H4 (cell line): ENCODE measurements at places on chromosomes 1 and 21.

DNA sequence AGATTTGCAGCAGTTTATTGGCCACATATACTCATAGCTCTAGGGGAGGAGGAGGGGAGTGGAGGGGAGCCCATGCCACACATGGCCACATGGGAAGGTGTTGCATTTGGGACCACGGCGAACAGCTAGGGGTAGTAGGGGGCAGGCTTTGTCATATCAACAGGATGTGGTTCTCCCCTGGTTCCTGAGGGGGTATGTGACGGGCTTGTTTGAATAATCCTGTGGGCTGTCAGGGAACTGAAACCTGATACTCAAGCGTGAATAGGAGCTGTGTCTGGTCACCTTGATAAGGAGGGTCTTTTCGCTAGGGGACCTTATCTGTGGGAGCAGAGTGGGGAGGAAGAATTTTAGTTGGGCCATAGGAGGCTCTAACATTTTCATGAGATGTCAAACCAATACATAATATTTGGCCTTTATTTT lies 264.7 kb downstream of the CTH start:
- DNase-seq: no peak

DNA sequence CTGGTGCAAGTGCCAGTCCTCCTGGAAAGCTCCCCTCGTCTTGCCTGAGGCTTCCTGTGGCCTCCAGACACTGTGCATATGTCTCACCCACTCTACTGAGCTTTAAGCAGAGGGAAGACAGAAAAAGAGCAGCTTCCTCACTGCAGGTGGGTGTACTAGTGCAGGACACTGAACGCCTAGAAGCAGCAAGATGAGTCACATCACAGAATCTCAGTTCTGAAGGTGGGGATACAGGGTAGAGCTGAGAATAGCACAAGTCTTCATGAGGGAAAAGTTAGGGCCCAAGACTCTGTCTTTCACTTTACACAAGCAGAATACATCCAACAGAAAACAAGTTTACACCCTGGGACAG lies 37.4 kb downstream of the PCAT6 start:
- DNase-seq: no peak

GRCh38 chr1:90761781-90762589 lies 44.9 kb upstream of the BARHL2 start:
- no peak for DNase-seq

- no peak for DNase-seq
These were observed 22.4 kb downstream of the CDCA8 start for GRCh38 chr1:37714689-37715088.

- no peak for DNase-seq
These were observed 10.5 kb downstream of the TENT5C start for GRCh38 chr1:117616356-117616755.

DNA sequence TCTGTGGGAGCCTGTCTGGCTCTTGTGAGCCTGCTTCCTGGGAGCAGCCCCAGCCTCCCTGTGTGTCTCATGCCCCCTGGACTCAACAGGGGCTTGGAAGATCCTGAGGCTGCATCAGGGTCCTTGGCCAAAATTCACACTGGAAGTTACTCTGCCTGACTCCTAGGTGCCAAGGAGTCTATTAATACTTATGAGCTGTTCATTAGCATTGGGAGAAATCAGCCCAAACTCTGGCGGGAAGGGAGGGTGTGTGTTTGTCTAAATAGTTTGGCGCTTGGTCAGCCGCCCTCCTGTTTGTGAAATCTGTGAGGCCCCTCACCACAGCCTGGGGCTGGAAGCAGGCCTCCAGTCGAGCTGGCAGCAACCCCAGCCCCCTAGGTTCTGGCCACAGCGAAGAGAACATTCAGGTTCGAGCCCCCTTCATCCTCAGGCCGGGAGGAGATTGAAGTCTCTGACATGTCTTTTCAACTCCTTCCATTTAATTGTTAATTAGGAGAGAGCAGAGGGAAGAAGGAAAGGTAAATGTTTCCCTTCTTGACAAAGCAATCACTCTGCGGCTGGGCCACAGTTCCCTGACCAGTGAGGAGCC lies 82.1 kb upstream of the F3 start:
- DNase-seq: no peak

DNA sequence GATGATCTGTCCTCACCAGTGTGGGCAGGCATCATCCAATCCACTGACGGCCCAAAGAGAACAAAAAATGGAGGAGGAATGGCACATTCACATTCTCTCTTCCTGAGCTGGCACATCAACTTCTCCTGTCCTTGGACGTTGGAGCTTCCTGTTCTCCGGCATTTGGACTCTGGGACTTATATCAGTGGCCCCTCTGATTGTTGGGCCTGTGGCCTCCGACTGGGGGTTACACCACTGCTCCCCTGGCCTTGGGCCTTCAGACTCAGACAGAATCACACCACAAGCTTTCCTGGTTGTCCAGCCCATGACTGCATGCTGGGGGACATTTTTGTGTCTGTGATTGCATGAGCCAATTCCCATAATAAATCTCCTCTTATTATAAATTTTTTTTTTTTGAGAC lies 20.1 kb downstream of the IFNLR1 start:
- no peak for DNase-seq

DNA sequence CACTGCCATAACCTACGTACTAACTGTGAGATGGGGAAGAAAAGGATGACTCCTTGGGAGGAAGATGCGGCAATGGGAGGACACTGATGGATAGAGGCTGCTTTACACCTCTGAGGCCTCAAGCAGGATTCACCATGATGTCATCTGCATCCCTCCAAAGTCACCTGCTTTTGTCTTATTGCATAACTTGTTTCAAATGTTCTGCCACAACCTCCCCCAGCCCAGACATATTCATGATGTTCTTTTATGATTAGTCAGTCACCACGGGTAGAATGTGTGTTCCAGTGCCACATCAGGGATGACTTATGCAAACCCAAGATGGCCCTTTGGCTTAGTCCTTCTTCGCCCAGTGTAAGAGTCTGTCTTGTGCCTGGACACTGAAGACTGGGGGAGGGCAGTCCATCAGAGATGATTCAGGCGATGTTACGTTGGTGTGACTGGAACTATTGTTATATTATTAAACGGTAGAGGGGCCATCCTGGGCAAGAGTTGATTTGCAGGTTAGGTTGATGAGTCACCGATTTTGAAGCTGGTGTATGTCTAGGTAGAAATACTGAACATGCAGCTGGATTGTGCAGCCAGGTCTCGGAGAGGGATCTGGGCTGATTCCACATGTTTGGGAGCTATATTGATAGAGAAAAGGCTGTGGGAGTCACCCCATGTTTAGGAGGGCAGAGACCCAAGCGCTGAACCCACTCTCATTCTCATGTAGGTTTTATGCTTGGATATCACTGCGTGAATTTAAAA lies 32.6 kb downstream of the RYR2 start:
- no peak for DNase-seq

DNA sequence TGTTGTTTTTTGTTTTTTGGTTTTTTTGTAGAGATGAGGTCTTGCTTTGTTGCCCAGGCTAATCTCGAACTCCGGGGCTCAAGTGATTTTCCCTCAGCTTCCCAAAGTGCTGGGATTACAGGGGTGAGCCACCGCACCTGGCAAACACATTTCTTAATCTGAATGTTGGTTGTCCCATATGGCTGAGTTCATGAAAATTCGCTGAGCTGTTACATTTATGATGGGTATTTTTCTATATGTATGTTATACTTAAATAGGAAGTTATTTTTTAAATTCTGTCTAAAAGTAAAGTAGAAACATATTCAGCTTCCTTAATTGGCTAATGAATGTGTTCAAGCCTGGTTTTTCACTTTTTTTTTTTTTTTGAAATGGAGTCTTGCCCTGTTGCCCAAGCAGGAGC lies 75.1 kb downstream of the ASH1L start:
- no peak for DNase-seq

- DNase-seq: no peak
These were observed 8.6 kb downstream of the CRABP2 start for GRCh38 chr1:156696755-156697154.

DNA sequence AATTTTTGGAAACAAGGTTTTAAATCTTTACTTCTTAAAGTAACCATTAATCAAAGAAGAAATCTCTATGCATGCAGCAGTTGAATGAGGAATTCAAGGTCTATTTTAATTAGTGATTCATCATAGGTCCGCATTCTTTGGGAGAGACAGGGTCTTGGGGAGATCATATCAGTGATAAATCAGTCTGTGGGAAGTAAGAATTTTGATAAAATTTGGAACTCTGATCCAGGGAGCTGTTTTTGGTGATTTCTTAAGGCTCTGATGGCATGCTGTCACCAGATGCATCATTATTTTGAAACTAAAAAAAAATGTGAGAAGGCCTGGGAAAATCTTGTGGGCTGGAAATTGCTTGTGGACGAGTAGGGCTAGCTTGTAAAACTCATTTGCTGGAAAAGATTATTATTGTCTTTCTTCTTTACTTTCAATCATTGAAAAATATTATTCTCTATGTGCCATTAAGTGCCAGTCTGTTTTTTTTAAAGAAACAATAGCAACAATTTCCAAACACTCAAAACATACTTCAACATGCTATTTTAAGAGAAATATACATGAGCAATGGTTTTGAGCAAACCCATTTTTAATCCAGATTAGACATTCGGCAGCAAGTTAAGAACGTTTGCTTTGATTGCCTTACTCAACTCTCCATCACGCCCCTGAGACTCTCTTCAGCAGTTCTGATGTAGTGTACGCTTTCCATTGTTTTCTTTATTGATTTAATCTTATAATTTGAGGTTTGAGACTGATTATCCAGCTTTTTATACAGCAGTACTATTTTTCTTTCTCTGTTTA lies 62.6 kb downstream of the ZBTB18 start:
- no peak for DNase-seq

GRCh38 chr1:66415866-66416265 lies 118.1 kb upstream of the SGIP1 start:
- no peak for DNase-seq

DNA sequence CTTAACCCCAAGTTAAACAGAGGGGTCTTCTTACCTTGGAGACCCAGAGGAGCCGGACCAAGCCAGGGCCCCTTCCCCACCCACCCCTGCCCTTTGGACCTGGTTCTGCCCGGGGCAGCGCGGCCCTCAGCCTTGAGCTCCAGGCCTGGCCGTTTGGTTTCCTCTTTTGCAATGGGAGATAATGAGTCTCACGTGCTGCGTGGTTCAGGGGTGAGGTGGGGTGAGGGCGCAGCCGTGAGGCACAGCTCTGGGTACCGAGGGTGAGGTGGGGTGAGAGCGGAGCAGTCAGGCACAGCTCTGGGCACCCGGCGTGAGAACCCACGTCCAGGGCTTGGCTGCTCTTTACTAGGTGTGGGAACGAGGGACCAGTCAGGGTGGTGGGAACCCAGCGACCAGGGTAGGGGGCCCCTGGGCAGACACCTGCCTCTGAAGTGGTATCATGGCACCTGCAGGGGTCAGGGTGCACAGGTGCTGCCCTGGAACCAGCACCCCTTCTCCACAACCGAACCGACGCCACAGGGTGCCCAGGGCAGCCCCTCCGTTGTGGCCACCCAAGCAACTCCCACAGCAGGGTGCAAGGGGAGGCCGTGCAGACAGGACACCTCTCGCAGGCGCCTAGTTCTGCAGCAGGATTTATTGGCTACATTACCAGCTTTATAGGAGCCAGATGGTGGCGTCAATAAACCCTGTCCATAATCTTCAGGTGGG lies 182.2 kb downstream of the PRDM16 start:
- no peak for DNase-seq

DNA sequence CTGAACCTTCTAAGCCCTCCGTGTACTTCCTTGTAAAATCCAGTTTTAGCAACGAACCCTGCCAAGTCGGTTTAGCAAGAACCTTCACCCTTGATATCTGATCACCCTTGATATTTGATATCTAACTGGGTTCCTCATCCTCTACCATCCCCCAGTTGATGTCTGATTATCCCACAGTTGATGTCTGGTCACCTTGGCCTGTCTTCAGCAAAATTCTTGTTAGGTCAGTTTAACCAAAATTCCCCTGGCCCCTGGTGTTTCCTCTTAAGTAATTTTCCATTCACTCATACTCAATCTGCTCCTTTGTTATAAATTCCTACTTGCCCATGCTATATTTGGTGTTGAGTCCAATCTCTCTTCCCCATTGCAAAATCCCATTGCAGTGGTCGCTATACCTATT lies 114.5 kb upstream of the ZNHIT6 start:
- DNase-seq: no peak

DNA sequence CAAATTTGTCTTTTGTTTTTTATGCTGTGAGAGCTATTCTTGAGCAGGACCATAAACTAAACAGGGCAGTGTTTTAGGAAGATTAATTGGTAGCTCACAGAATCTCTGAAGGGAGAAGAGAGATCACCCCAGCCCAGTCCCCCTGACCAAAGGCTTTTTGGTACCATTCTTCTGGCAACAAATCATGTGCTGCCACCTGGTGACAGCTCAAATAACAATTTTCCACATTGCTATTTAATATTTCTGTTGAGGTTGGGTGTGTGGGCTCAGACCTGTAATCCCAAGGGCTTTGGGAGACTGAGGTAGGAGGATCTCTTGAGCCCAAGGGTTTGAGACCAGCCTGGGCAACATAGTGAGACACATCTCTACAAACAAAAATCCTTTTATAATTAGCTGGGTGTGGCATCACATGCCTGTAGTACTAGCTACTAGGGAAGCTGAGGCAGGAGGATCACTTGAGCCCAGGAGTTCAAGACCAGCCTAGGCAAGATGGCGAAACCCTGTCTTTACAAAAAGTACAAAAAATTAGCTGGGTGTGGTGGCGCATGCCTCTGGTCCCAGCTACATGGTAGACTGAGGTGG lies 2.2 kb upstream of the TESK2 start:
- peak; percentile 63 for DNase-seq

DNA sequence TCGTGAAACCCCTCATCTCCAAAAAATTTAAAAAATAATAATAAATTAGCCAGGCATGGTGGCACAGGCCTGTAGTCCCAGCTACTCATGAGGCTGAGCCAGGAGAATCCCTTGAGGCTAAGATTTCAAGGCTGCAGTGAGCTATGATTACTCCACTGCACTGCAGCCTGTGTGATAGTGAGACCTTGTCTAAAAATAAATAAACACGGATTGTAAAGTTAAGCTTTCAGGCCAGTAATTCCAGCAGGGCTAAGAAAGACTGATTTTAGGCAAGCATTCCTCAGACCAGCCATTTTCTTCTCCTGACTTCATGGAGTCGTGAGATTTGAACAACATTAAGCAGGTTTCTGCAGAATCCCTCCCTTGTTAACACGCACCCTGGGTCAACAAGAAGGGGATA lies 77.2 kb upstream of the EFHD2 start:
- DNase-seq: no peak

GRCh38 chr1:110508028-110508940 lies 10.7 kb downstream of the KCNA10 start:
- no peak for DNase-seq

- DNase-seq: no peak
These were observed 80.7 kb downstream of the NDUFS5 start for GRCh38 chr1:39106801-39107327.

GRCh38 chr1:22290611-22291010 lies 147.7 kb upstream of the WNT4 start:
- no peak for DNase-seq

GRCh38 chr1:246591504-246591903 lies 25.2 kb downstream of the CNST start:
- no peak for DNase-seq
